ENCODE measurements at places on chromosomes 16 and 17.

DNA sequence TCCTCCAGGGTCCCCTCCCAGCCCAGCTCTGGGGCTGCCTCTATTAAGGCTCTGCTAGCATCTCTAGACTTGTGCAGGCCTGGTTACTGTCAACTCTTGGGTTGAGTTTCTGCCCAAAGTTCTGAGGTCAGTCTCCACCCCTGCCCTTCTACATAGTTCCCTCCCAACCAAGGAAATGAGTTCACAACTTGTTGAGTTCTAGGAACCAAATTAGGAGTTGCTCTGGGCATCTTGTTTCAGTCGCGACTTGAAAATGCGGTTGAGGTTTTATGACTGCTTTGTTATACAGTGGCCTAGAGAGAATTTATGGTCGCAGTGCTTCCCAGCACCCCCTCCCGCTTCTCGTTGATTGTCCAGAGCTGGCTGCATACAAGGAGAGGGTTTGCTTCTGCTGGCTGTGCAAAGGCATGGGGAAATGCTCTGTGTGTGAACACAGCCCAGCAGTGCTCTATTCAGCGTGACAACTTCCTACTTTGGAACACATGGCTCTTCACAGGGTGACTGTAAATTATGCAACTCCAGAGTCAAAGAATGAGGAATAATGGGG, 20.2 kb downstream of the GNAO1 start:
- no peak for DNase-seq

DNA sequence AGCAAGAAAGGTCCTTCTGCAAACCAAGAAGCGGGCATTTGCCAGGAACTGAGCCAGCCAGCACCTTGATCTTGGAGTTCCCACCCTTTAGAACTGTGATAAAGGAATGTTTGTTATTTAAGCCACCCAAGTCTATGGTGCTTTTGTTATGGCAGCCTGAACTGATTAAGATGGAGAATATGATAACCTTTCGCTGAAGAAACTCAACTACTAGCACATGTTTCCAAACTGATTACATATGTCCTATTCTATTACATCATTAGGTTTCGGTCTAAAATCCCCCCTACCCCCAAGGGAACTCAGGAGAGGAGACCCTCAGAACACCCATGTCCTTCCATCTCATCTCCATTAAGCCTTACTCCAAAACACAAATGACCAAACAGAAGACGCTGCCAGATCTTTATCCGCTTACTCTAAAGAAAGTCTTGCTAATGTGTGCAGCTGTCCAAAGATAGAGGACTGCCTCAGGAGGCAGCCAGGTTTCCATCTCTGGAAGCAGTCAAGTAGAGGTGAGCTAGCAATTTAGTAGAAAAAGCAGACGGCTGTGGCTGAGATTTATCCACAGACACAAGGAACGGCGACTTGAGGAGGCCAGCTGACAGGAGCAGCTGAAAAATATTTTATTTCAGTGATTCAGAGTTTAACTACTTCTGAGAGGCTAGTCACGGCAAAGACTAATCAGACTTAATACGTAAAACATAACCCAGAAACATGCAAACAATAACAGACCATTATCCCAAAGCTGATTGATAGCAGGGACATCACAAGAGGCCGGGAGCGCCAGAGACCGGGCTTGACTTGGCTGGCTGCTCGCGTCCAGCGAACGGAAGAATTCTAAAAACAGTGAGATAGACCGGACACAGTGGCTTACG, 611.4 kb upstream of the CDH5 start:
- DNase-seq, result no peak

DNA sequence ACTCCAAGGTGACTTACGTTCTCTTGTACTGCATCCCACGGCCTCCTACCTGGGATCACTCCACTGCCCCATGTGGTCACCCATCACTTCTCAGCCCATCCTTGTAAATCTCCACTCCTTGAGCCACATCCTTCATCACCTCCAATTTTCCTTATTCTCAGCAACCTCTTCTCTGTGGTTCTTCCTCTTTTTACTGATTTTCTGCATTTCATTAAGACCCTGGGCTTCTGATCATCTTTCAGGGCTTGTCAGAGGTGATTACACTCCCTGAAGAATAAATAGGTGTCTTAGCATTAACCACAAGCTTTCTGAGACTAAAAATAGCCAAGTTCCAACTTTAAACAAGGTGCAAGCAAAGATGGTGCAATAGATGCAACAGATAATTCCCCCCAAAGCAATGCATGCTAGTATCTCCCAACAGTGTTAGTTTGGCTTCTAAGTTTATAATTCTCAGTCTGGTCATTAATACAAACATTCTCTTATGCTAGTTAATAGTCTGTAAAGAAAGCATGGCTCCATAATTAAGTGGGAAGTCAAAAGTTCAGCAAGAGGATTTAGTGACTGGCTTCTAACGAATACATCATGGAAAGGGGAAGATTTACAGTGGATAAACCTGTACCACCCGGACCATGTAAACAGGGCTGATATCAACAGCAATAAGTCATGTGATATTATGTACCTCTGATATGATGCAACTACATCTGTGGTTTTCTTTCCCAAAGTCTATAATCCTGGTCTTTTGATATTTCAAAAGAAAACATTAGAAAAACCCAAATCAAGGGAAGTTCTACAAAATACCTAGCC, 47.4 kb upstream of the FOXJ1 start:
- no peak for DNase-seq

GRCh38 chr16:50388496-50388895, 19.7 kb upstream of the BRD7 start:
- DNase-seq, result no peak

DNA sequence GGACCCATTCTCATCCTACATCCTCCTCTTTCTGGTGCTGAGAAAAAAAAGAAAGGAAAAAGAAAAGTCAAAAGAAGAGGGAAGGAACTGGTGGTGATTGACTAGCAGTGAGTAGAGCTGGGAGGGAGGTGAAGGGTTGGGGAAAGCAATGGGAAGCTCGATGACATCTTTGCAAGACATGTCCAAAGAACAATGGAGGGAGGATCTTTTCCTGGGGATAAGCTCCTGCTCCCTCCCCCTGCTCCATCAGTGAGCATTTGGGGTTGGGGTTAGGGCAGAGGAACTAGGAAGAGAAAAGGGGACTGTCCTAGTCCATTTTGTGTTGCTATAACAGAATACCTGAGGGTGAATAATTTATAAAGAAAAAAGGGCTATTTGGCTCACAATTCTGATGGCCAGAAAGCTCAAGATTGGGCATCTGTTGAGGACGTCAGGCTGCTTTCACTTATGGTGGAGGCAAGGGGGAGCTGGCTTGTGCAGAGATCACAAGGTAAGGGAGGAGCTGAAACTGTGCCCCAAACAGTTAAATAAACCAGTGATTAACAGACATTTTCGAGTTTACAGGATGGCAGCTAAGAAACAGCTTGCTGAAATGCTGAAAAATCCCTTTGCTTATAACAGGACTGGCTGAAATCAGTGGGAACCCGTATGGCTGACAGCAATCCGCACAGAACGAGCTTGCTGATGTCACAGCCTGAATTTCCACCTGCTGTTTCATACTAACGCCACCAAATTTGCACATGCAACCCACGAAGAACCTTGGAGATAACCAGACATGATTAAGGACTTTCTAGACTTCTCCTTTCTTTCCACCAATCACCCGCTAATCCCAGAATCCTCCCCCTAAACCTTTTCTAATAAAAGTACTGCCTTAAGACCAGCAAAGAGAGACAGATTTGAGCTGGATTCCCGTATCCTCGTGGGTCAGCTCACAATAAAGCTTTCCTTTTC, 1.6 kb upstream of the ODF4 start:
- no peak for DNase-seq

DNA sequence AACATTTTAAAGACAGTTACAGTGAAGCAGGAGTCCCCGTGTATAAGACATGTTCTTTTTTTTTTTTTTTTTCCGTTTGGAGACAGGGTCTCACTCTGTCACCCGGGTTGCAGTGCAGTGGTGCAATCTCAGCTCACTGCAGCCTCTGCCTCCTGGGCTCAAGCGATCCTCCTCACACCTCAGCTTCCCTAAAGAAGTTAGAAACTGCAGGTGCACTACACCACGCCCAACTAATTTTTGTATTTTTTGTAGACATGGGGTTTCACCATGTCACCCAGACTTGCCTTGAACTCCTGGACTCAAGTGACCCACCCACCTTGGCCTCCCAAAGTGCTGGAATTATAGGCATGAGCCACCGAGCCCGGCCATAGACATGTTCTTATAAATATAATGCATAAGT, 3.0 kb downstream of the EVI2B start:
- DNase-seq, result no peak

DNA sequence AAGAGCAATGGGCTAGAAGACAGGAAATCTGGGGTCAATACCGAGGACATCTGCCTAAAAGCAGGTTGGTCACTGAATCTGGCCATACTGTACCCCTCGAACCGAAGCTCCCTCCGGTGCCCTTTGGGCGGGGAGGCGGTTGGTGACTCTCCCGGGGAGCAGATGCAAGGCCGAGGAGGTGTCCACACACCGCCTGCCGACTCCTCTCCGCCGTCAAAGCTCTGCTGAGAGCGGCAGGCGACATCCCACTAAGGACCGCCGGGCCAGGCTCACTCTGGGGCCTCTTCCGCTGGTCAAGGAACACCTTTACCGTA, 458 bp downstream of the ZNF200 start:
- DNase-seq, result no peak

- DNase-seq, result no peak
These were observed 26.0 kb upstream of the SPPL2C start for GRCh38 chr17:45818699-45819098.

DNA sequence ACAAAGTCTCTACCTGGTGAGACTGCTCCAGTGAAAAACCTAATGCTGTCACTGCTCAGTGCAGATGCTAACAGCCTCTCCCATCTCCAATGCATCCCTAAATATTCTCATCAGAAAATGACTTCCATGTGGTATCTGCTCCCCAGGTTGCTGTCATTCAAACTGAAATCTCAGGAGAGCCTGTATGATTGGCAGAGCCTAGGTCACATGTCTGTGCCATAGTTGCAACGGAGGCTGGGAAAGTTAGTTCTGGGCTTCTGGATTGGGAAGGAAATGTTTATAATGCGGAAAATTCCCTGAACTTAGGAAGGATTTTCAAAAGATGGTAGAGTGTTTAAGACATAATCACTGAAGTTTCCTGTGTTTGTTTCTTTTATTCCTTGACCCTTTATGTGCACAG, 206.4 kb upstream of the ZKSCAN2 start:
- DNase-seq, result no peak

GRCh38 chr16:85321509-85322271, 209.4 kb upstream of the CIBAR2 start:
- DNase-seq, result peak; percentile 46

DNA sequence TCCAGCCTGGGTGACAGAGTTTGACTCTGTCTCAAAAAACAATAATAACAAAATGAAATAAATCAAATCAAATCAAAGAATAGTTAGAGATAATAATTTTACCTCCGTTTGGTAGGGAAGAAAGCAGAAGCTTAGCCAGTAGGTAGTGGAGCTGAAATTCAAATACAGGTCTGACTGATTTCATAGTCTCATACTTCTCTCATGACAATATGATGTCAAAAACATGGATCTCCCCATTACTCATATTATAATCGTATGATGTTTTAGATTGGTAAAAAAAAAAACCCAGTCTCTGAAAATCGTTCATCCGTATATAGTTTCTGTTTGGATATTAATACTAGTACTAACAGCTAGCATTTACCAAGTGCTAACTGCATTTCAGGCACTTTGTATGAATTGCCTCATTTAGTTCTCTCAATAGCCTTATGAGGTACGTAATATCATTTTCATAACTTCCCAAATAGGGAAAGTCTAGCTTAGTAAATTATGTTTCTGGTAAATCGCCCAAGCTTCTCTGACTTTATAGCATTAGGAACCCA, 48.7 kb downstream of the CDH8 start:
- DNase-seq, result no peak

DNA sequence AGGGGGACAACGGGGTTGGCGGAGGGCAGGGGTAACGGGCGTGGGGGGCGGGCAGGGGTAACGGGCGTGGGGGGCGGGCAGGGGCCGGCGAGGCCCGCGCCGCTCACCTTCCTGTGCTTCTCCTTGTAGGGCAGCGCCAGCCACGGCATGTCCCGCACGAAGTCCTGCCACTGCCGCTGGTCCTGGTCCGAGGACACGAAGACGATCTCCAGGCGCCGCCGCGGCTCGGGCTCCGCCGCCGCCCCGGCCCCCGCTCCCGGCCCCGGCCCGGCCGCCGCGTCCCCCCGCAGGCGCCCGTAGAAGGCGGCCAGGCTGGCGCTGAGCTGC, 401 bp downstream of the NXN start:
- no peak for DNase-seq

DNA sequence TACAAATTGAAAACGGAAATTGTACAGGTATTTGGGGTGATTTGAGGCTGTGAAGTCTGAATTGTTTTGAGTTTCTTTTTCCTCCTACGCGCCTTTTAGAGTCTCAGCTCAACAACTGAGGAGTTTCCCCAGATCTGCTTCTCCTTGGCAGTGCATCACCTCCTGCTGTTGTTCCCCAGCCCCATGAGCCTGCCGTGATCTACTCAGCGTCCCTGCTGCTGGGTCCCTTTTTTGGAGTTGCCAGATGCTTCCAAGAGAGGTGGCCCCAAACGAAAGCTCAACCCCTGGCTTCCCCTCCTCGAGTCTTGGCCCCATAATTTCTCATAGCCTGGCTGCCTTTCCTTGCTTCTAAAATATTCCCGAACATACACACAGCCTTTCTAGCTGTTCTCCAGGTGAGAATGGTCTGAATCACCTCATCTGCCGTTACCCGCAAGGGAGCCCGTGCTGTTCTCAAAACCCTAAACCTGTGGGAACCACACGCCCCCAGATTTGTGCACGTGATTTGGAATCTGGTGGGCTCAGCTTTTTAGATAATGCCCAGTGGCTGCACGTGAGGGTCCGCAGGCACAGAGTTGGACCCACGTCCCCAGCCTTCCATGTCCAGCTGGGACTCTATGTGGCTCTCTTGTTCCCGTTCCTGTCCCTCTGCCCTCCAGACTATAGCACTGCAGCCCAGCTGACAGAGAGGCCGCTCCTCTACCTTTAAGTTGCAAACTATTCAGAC, 179.1 kb upstream of the CHMP6 start:
- no peak for DNase-seq

DNA sequence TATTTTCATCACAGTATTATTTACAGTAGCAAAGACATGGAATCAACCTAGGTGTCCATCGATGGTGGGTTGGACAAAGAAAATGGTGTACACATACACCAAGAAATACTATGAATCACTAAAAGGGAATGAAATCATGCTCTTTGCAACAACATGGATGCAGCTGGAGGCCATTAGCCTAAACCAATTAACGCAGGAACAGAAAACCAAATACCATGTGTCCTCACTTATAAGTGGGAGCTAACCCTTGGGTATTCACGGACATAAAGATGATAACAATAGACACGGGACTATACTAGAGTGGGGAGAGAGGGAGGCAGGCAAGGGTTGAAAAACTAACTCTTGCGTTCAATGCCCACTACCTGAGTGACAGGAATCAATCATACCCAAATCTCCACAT, 41.0 kb downstream of the MRPS23 start:
- DNase-seq, result no peak

GRCh38 chr16:67673712-67674580, 7.3 kb downstream of the C16orf86 start:
- no peak for DNase-seq

GRCh38 chr17:27558341-27558740, 72.6 kb upstream of the LGALS9 start:
- DNase-seq, result no peak

- no peak for DNase-seq
These were observed 241.7 kb downstream of the SEC14L1 start for GRCh38 chr17:77382356-77382911.

- DNase-seq, result no peak
These were observed 7.3 kb downstream of the BAHCC1 start for GRCh38 chr17:81402530-81402941.

Data from cortex of kidney (tissue), 1 donor.